ENCODE measurements at places on chromosomes 16 and 17.
A peak's percentile ranks its signal among the peaks of the same experiment; 100 is the strongest.

DNA sequence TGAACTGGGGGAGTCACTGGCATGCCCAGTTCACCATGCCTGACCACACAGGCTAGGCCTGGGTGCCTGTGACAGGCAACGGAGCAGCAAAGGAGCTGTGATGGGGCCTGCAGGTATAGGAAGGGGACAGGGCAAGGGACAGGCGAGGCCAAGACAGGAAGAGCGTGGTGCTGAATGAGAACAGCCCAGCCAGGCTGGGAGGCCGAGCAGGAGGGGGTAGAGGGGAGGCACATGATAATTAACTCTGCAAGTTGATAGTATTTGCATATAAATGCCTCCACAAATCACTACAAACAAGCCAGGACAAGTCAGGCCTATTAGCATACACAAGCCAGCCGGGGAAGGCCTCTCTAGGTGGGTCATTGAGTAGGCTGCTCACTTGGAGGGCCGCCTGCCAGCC is 7.8 kb downstream of the ZFHX3 start:
- no peak for DNase-seq

GRCh38 chr16:14347706-14348105 is 276.6 kb downstream of the MRTFB start:
- no peak for DNase-seq

DNA sequence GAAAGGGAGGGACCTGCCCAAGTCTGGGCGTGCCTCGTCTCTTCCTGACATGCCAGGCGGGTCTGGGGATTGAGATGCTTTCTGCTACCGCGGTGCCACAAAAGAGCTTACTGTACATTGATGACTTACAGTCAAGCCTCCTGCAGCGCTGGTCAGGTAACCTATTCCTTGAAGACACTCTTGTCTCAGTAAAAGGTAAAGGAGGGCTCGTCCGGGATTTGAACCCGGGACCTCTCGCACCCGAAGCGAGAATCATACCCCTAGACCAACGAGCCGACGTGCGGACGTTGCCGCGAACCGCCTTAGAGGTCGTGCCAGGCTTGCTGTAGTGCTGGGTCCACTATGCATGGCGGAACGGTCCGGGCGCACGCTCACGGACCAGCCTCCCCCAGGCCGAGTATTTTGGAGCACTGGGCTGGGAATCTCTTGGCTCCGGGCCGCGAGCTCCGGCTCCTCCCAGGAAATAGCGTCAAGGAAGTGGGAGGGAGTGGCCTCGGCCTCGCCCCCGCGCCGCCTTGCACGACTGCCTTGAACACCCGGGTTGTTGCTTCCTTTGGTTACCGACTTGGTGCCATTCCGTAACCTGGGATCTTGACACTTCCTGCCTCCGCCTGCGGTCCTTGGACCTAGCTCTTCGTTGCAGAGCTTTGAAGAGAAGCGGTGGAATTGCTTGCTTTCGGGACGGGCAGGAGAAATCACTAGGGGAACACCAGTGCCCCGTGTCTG is 12.4 kb upstream of the AURKB start:
- peak; percentile 95 for DNase-seq

DNA sequence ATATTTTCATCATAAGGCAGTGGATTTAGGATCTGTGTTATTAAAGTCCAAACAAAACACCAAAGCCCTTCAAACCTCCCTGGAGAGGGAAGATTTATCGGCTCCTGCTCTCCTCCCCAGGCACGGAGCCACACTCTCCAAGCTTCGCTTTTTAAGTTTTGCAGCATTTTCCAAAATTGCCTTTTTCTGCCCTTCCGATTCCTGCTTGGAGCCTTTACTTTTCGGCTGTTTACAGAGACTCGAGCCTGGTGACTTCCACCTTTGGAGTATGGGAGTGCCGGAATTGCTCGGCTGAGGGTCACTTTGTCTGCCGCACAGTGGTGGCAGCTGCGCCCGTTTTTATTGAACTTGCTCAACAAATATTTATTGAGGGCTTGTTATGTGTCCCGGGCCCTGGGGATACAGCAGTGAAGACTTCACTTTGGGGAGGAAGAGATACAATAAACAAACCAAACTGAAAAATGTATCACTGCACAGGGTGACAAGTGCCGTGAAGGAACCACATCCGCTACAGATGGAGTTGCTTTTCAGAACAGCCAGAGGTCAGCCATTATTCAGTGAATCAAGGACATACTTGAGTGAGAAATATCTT is 185.5 kb downstream of the NTN1 start:
- no peak for DNase-seq

- DNase-seq, result peak; percentile 43
Measured at GRCh38 chr17:49219987-49220386, 9.5 kb downstream of the ABI3 start.

DNA sequence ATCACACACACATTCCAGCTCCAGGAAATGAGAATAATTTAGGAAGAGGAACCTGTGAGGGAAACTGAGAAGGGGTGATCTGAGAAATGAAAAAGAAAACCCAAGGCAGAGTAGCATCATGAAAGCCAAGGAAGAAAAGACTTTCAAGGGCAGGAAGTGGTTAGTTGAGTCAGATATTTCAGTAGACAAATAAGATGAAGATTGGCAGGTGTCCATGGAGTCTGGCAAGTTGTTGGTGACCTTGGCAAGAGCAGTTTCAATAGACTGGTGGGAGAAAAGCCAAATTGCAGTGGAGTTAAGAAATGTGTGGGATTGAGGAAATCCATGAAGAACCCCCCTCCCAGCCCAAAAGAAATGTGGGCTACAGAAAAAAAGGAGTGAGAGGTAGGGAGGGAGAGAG is 10.7 kb downstream of the GNAO1 start:
- no peak for DNase-seq

GRCh38 chr16:68284847-68285246 is 20.5 kb downstream of the SLC7A6 start:
- DNase-seq, result no peak

- DNase-seq, result no peak
Measured at GRCh38 chr17:67559381-67559966, 158.3 kb upstream of the NOL11 start.

GRCh38 chr16:1991135-1991551 is 1.4 kb downstream of the SYNGR3 start:
- DNase-seq, result no peak

GRCh38 chr16:2985462-2985861 is 5.2 kb upstream of the PKMYT1 start:
- no peak for DNase-seq

- DNase-seq, result no peak
Measured at GRCh38 chr16:87057211-87057881, 259.8 kb downstream of the C16orf95 start.

GRCh38 chr17:61410141-61411010 is 10.7 kb downstream of the TBX2 start:
- peak; percentile 87 for DNase-seq

GRCh38 chr16:61228371-61228770 is 807.9 kb downstream of the CDH8 start:
- DNase-seq, result no peak

DNA sequence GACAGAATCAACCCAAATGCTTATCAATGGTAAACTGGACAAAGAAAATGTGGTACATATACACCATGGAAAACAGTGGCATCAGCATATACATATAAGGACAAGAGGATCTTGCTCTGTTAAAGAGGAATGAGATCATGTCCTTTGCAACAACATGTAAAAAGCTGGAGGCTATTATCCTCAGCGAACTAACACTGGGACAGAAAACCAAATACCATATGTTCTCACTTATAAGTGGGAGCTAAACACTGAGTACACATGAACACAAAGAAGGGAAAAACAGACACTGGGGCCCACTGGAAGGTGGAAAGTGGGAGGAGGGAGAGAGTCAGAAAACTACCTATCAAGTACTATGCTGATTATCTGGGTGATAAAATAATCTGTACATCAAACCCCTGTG is 447.3 kb upstream of the MAF start:
- DNase-seq, result no peak

- no peak for DNase-seq
Measured at GRCh38 chr17:45425125-45425983, 7.3 kb downstream of the ARHGAP27 start.

- DNase-seq, result no peak
Measured at GRCh38 chr17:27269201-27269600, 24.7 kb upstream of the WSB1 start.

DNA sequence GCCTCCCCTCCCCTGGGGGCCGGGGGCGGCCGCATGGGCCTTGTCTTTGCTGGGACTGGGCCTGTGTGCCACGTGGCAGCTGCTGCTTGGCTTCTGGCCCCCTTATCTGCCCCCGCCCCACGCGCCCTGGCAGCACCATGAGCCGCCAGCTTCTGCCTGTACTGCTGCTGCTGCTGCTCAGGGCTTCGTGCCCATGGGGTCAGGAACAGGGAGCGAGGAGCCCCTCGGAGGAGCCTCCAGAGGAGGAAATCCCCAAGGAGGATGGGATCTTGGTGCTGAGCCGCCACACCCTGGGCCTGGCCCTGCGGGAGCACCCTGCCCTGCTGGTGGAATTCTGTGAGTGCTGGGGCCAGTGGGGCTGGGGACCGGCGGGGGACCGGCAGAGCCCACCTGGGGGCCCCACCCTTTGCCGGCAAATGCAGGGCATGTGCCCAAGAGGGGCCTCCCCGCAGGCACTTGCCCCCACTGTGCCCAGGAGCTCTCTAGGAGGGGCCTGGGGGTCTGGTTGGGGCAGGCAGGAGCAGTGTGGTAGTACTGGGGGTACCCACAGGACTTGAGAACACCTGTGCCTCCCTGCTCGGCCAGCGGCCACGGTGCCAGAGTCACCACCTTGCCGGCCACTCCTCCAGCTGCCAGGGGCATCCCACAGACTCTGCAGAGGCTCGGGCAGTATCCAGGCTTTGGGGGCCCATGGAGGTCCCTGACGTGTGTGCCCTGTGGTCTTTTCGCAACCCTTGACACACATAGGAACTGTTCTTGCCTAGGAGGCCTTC is at the start of gene PDIA2:
Gene PDIA2, plus strand, starts transcription at position 132 of the 773 bp plus-strand sequence. Its CDS starts 6 bp downstream, at position 138.
- no peak for DNase-seq

DNA sequence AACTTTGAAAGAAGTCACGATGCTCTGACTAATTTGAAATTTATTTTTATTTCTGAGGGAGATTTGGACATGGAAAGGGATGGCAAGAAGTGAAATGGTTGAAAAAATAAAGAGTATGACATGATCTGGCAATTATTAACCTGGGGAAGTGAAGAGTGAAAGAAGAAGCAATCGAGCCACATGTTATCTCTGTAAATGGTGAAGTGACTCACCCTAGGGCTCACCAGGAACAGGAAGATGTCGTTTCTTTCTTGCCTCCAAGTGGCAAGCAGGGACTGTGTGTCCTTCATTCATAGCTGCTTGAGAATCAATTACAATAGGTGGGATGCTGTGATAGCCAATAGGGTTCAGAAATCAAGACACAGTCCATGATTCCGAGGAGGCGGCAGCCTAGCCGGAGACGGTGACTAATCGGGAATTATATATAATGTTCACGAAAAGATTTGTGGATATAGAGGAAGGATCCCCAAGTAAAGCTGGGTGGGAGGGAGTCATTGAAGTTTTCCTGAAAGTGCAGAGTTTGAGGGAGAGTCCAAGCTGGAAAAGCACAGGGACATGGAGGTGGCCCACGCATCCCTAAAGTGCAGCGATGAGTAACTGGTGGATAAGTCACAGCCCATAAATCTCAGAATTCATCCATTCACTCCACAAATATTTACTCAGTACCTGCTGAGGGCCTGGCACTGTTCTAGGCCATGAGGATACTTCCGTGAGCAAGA is 18.2 kb upstream of the KRT20 start:
- DNase-seq, result no peak

- DNase-seq, result no peak
Measured at GRCh38 chr17:50022463-50023130, 27.6 kb upstream of the DLX3 start.

DNA sequence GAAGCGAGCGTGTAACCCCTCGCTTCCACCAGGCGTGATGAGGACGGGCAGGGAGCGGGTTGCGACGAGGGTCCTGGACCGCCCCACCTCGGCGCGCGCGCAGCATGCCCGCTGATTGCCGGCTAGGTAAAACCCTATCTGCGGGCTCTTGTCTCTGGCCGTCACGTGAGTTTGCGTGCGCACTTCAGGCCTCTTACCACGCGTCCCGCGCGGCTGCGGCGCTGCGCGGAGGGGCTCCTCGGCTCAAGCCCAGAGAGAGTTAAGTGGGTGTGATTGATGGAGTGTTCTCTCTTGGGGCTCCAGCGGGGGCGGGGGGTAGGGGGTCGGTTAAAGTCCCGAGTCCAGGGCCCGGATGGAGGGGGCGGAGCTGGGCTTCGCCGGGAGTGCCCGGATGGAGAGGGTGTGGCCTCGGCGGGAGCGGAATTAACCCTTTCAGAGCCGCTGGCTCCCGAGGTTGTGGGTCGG is 7.9 kb downstream of the KDM6B start:
- peak; percentile 94 for DNase-seq

DNA sequence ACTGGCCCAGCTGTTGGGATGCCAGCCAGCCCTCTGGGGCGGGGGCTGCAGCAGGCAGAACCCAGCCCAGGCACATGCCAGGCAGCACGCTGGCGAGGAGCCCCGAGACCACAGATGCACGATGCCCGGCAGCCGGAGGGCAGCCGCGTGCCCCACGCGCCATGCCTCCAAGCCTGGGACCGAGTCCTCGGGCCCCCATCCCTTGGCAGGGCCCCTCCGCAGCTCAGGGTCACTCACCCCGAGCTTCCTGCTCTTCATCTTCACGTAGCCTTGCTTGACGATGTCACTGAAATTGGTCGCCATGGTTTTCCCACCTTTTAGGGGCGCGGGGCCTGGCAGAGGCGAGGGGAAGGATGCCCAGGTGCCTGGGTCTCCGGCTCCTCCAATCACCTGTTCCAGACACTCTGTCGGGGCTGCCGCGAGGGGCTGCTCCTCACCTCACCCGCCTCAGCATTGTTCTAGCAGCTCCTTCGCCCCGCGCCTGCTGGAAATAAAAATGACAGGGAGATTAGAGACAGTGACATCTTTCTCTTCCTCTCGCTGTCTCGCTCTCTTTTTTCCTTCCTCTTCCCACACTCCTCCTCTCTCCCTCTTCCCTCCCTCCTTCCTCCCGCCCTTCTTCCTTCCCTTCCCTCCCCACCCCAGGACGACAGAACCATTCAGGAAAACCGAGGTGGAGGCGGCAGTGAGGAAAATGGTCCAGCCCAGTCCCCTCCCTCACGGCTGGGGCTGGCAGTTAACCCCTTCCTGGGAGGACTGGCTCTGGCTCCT is 6.9 kb downstream of the DOK4 start:
- no peak for DNase-seq

GRCh38 chr17:81911969-81912368 is 770 bp upstream of the PCYT2 start:
- DNase-seq, result no peak

GRCh38 chr17:70674061-70674460 is 504.7 kb downstream of the KCNJ2 start:
- DNase-seq, result no peak

GRCh38 chr17:18381158-18381952 is 3.8 kb downstream of the EVPLL start:
- no peak for DNase-seq
